AG08396 (cell line): ENCODE measurements at places on chromosomes 3 and 15.

- no peak for DNase-seq
These were observed 921.3 kb downstream of the TUSC7 start for GRCh38 chr3:117630885-117631284.

DNA sequence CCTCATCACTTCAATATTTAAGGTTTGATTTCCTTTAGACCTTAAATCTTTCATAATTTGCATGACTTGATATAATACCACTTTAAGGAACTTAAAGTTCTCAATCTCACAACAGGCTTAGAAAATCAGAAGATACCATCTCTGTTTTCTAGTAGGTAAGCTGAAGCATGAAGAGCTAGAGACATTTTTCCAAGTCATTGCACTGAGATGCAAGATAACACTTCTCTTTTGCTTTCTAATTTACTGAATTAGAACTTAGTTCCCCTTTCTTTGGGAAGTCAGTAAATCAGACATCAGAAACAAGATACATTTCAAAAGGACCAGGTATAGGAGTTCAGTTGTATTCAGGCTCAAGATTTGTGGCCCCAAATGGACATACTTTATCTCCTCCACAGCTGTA, 79.7 kb downstream of the DZIP3 start:
- no peak for DNase-seq

GRCh38 chr3:197847866-197848401, 56.9 kb downstream of the LRCH3 start:
- peak; percentile 21 for DNase-seq

DNA sequence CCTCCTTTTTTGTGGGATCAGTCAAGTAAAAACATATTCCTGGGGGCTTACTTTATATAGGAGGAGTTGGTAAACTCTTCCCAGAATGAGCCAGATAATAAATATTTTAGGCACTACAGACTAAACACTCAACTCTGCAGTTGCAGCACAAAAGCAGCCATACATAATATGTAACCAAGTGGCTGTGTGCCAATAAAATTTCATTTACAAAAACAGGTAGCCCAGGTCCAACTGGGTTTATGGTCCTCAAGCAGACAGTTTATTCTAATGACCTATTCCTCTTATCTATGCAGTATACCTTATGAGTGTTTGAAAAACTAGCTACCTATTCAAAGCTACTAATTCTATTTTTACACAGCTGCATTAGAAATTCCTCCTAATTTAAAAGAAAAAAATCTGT, 61.8 kb downstream of the FAIM start:
- DNase-seq, result no peak

DNA sequence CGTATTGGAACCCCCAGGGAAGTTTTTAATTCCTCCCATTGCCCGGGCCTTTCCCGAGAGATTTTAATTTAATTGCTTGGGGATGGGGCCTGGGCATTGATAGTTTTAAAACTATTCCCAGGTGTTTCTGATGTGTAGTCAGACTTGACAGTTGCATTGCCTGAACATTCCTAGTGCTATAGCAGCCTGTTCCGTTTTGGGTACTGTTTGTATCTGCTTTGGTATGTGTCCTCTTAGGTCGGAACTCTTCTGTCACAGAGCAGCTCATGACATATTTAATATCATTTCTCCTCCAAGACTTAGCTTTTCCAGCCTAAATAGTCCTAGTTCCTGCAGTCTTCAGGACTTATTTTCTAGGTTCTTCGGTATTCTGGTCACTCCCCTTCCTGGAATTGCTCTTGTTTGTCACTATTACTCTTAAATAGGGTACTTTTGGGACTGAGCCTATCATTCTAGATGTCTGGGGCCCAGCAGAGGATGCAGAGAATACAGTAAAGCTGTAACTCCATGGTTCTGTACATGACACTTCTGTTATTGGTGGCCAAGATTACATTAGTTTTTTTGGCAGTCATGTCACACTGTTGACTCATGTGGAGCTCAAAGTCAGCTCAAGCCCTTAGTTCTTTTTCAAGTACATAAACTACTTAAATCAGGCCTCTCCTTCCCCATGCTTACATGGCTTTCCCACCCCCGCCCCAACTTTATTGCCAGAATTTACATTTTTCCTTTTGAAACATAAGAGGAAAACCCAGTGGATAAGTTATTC, 81.5 kb downstream of the BBX start:
- peak; percentile 16 for DNase-seq

- no peak for DNase-seq
These were observed 33.6 kb upstream of the LEKR1 start for GRCh38 chr3:156792536-156792935.

- no peak for DNase-seq
These were observed 52.0 kb downstream of the SNRK start for GRCh38 chr3:43338295-43338694.

DNA sequence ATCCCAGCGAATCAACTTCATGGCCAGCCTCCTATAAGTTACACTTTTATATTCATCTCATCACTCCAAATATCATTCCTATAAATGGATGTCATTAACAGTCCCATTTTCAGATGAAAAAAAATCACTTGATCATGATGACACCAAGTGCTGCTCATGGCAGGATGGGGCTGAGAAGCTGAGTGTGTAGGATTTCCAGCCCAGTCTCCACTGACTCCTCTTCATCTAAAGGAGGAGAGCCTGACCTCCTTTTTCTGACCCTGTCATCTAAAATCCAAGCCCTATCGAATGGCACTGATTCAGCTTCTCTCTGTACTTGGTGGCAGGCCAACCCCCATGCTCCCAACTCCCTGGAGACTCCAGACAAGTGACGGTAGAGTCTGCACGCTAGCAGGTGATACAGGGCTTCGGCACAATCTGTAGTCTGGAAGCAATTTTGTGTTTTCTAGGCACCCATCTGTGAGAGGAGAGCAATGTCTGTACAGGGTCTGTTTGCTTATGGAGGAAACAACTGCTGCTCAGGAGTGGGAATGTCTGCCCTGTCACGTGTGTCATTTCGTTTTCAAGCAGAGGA, 103.2 kb downstream of the EPHB1 start:
- no peak for DNase-seq

- DNase-seq, result peak; percentile 45
These were observed 67.1 kb downstream of the ATP8B4 start for GRCh38 chr15:50051811-50052419.

- DNase-seq, result no peak
These were observed 653.1 kb downstream of the RBMS3 start for GRCh38 chr3:29933802-29934490.

DNA sequence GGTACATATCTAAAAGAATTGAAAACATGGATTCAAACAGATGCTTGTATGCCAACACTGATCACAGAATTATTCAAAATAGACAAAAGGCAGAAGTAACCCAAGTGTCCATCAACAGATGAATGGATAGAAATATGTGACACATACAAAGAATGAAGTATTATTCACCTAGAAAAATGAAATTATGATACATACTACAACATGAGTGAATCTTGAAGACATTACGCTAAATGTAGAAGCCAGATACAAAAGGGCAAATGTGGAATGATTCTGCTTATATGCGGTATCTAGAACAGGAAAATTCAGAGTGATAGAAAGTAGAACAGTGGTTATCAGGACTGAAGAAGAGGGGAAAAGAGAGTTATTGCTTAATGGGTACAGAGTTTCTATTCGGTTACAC, 26.2 kb upstream of the SLC12A8 start:
- DNase-seq, result no peak

DNA sequence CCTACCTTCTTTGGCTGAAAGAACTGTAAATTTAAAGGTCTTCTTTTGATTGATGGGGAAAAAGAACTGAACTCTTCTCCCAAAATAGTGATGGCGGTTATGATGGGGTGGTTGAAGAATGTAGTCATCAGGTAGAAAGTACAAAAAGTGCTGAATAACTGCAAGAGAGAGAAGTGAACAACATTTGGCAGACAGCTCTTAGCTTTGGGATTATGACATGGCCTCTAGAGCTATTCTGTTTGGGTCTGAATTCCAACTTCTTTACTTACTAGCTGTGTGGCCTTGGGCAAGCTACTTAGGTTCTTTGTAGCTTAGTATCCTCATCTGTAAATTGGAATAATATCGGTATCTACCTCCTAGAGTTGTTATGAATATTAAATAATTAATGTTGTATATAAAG, 91.7 kb downstream of the SPRED1 start:
- DNase-seq, result no peak

- no peak for DNase-seq
These were observed 6.7 kb downstream of the CGNL1 start for GRCh38 chr15:57382969-57383368.

GRCh38 chr3:20575146-20575545, 389.1 kb upstream of the SGO1 start:
- DNase-seq, result peak; percentile 24

DNA sequence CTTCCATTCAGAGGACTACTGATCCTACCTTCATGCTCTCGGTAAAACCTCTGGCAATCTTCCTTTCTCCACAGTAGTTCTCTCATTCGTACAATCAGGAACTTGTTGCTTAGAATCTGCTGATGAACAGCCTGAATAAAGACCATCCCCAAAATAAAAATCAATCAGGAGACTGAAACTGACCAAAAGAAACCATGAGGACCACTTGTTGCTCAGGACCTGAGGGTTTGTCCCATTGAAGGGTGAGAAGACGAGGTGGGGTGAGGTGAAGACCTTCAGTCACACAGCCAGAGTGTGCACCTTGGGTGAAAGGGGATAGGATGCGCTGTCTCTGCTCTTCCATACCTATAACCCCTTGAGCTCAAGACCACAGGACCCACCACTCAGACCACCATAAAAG, 36.8 kb downstream of the SPINK8 start:
- no peak for DNase-seq

GRCh38 chr3:189339996-189340395, 168.2 kb downstream of the TPRG1 start:
- no peak for DNase-seq

DNA sequence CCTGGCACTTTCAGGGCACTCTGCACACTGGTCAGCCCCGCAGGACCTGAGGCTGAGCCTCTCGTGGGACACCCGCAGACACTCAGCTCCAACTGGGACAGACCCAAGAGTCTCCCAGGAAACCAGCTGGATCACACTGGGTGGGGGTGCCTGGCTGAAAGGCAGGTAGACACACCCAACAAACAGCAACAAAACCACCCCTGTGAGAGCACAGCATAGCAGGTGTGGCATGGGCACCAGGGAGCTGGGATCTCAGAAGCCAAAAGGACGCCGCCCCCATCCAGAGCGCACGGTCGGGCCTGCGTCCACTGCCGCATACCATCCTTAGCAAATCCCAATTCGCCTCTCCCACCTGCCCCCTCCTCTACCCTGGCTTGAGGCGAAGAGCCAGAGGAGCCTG, 154.2 kb upstream of the LINGO1 start:
- no peak for DNase-seq

DNA sequence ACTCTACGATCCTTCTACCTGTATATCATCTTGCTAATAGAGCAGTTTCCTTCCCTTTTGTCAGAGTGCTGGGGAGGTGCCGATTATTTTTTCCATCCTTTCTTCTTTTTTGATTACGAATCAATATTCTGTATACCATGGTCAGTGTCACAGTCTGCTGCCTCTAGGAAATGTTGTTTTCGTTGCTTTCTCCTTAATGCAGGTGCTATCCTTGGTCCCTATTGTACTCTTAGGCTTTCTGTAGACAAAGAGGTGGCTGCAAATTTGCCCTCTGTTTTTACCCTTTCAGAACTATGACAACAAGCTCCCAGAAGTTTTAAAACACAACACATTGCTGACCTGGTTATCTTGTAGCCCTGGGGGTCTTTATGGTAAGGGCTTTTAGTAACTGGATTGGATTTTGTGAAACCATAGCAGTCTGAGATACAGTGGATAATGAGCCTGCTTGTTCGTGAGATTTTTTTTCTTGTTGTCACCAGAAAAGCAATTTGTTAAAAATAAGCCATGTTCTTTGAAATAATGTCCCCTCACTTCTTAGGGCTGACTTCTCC, 430.3 kb upstream of the TPM1 start:
- no peak for DNase-seq

GRCh38 chr3:513301-513700, 316.7 kb downstream of the CHL1 start:
- DNase-seq, result no peak
